ENCODE measurements at places on chromosomes 7 and 10.

GRCh38 chr7:29254591-29254990 is 60.0 kb downstream of the CHN2 start:
- no peak for DNase-seq

- DNase-seq: no peak
Measured at GRCh38 chr10:102175415-102175814, 23.2 kb downstream of the NOLC1 start.

DNA sequence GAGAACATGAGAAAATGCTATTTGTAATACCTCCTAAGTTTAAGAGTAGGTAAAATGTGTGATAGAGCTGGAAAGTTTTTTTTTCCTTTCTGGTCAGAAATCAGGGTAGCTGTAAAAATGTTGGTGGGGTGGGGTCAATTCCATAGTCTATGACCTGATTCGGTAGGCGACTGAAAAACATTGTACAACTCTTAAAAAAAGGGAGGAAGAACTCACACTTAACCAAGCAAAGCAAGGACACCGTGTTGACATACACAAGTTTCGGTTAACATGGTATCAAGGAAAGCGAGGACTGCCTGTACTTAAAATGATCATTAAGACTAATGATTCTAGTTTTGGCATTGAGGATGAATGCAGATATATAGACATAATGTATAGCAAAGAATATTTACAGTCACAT is 1.8 kb upstream of the ZEB1 start:
- no peak for DNase-seq

DNA sequence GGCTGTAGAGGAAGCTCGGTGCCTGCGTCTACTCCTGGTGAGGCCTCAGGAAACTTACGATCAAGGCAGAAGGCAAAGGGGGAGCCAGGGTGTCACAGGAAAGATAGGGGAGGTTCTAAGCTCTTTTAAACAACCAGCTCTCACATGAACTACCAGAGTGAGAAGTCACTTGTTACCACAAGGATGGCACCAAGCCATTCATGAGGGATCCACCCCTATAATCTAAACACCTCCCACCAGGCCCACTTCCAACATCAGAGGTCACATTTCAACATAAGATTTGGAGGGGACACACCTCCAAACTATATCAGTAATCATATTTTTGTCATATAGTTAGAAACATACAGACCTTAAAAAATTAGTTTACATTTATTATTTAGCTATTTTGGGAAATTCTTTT is 9.4 kb downstream of the NOC3L start:
- DNase-seq: no peak

- DNase-seq: no peak
Measured at GRCh38 chr7:19061331-19061730, 56.1 kb downstream of the TWIST1 start.

DNA sequence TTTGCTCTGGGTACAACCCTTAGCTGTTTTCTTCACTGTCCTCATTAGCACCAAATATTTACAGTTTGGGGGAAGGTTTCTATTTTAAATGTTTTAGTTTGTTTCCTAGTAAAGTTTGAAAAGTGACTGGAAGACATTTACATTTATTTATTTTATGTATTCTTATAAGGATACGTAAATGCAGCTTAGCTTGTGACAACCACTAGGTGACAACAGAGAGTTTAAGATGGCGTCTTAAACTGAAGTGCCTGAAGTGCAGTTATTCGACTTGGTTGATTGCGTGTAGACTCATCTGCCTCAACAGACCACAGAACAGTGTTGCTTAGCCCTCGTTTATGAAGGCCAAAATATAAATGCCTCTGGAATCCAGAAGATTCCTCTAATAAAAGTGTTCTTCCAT is 378.2 kb upstream of the MYO3A start:
- no peak for DNase-seq

- no peak for DNase-seq
Measured at GRCh38 chr10:132689721-132690360, 96.1 kb downstream of the NKX6-2 start.

- DNase-seq: no peak
Measured at GRCh38 chr10:49080965-49081364, 34.4 kb downstream of the VSTM4 start.

All from NCI-H2081 treated with DMSO at 0.1 percent for 48 hours (cell line).